ENCODE measurements at places on chromosomes 1 and 21.

GRCh38 chr1:55542901-55543504 is 327.8 kb upstream of the USP24 start:
- no peak for DNase-seq

DNA sequence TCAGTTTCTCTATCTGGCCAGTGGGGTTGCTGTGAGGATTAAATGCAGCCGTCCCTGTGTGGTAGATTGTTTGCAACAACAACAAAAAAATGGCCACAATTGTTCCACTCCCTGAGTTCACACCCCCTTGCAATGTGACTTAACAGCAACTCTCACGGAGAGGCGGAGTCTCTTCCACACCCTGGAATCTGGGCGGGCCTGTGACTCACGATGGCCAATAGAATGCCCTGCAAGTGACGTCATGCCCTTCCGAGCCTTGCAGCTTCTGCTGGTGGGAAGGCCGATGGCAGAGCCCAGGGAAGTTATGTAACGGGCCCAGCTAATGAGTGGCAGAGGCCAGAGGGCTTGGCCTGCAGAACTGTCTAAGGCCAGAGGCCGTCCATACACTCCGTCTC is 87.9 kb downstream of the RIPK4 start:
- no peak for DNase-seq

DNA sequence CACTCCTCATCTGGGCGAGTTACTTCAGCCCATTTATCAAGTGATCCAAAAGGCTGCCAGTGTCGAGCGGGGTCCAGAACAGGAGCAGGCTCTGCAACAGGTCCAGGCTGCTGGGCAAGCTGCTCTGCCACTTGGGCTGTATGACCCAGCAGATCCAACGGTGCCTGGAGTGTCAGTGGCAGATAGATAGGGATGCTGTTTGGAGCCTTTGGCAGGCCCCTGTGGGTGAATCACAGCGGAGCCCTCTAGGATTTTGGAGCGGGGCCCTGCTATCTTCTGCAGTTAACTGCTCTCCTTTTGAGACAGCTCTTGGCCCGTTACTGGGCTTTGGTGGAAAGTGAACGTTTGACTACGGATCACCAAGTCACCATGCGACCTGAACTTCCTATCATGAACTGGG is 7.5 kb downstream of the MMEL1 start:
- DNase-seq: no peak

GRCh38 chr1:198936371-198937083 is 297.7 kb downstream of the PTPRC start:
- no peak for DNase-seq

Measured in activated effector memory CD4-positive, alpha-beta T cell treated with Interleukin-2 at 50 U/mL for 16 hours (primary cell).